ENCODE measurements at places on chromosomes 3 and 15.

GRCh38 chr3:33636125-33636850 is 81.8 kb downstream of the CLASP2 start:
- no peak for DNase-seq

GRCh38 chr15:48940508-48940907 is 23.2 kb downstream of the SHC4 start:
- DNase-seq: no peak

GRCh38 chr3:134364061-134364935 is 9.9 kb downstream of the AMOTL2 start:
- no peak for DNase-seq

DNA sequence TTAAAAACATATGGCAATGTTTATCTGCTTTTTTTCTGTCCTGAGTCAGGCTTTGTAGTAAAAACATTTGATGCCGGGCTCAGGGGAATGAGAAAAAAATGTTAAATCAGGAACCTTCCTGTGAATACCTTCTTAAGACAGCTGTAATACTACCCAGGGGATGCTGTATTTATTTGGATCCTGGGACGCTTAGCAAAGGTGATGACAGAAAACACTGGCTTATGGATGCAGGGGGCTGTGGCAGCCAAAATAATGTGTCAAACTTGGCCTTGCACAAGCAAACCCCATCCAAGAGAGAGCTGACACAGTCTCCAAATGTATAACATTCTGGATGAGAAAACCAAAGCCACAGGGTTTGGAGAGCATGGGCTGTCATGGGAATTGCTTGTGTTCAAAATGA is 438.2 kb upstream of the PROK2 start:
- no peak for DNase-seq

DNA sequence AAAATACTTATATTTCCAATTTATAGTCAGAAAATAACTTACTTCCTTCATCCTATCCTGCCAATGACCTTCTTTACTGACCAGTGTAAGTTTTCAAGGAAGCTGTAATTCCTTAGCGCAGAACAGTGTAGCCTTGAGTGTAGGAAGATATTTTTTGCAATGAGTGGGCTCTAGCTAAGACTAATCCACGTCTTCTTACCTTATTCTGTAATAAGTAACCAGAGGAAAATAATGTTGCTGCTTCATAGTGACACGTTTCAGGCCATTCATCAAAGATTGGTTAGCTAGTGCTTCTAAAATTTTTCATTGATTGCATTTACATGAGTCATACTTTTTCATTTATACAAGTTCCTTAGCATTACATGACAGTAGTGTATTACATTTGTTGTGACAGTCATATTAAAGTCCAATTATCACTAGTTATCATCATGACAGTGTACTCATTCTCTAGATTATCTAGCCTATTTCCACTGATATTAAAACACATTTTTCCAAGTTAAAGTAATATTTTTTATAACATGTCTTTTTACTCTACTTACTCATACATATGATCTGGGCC is 403.8 kb upstream of the EPHA3 start:
- DNase-seq: no peak

DNA sequence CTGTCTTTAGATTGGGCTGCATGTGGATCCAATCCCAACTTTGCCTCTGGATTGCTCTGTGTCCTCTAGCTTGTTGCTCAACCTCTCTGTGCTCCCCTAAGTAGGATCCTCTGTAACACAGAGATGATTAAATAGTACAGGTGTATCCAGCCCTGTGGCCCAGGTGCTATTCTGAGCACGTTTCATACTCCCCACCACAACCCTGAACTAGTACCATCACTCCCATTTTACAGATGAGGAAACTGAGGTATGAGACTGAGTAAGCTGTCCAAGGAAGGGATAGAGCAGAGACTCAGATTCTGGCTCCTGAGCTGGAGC is 7.2 kb downstream of the ISG20 start:
- no peak for DNase-seq

DNA sequence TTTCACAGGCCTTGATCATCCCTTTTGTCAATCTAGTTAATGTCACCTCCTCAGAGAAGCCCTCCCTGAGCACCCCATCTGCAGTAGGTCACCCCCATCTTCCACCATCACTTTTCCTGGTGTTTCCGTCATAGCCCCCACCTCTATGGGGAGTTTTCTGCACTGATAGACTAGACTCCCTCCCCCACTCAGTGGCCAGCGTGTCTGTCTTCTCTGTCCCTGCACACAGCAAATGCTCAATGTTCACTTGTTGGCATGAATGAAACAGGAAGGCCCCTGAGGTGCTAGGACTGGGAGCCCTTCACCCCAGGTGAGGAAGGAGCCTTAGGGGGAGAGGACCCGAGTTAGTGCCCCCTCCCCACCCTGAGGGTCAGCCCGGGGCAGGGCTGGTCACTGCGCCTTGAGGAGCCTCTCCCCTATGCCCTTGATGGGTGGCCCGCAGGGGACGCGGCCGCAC is 15.8 kb upstream of the FANCD2 start:
- DNase-seq: no peak

DNA sequence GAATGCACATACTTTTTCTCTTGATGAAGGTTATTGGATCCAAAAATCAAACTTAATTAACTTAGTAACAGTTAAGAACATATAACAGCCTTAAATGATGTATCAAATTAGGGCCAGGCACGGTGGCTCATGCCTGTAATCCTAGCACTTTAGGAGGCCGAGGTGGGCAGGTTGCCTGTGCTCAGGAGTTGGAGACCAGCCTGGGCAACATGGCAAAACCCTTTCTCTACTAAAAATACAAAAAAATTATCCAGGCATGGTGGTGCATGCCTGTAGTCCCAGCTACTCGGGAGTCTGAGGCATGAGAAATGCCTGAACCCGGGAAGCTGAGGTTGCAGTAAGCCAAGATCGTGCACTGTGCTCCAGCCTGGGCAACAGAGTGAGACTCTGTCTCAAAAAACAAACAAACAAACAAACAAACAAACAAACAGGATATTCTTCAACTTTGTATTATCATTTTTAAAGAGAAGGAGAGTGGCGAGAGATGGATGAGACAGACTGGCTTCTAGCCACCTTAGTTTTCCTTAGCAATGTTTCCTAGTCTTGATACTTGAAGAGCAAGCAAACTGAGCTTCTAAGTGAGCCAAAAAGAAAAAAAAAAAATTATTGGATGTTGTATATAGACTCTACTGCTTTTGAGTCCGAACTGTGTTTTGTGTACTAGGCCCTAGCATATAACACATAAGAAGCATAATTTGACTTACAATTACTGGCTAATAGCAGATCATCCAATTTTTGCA is 13.8 kb downstream of the SPRED1 start:
- no peak for DNase-seq

GRCh38 chr3:34175636-34176176 is 377.3 kb downstream of the PDCD6IP start:
- no peak for DNase-seq

- no peak for DNase-seq
Observed at GRCh38 chr15:98823012-98823458, 174.7 kb downstream of the IGF1R start.

GRCh38 chr3:36803091-36803791 is 38.9 kb upstream of the DCLK3 start:
- DNase-seq: no peak

DNA sequence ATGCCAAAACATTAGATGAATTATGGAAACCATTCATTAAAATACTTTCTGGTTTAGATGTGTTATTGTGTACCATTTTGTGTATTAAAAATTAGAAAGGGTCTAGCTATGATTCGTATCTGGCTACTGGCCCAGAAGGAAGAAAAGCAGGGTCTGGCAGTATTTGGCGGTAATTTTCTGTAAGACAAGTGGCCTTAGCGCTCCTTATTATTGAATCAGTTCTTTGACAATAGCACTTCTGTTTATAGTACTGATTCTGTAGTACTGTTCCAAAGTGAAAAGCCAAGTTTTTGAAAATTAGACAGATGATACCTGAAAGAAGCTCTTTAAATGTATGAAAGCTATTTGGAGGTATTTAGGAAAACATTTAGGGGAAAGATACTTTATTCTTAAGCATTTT is 10.2 kb downstream of the GLCE start:
- DNase-seq: no peak

DNA sequence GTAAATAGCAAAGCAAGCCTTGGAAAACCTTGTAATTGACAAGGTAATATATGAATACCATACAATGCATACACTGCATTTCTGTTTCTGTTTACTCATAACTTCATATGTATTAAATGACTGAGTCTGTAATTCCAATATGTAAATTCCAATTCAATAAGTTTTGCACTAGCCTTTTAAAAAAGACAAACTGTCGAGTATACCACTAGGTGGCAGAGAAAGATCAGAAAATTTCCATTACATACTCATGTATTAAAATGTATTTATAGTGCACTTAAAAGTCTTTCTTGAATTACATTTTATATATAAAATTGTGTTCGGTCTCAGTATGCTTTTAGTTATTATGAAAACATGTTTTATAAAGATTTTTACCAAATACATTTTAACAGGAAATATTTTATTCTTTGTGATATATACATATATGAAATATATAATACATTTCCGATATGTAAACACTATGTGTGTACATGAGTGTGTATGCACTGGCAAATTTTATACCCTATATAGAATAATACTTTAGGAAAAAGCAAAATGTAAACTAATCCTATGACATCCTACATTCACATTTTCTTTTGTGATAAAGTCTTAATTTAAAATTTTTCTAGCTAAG is 216.8 kb downstream of the VGLL3 start:
- no peak for DNase-seq

- no peak for DNase-seq
Observed at GRCh38 chr3:72847282-72847681, 963 bp downstream of the SHQ1 start.

GRCh38 chr3:113070681-113071113 is 79.9 kb downstream of the GTPBP8 start:
- no peak for DNase-seq

DNA sequence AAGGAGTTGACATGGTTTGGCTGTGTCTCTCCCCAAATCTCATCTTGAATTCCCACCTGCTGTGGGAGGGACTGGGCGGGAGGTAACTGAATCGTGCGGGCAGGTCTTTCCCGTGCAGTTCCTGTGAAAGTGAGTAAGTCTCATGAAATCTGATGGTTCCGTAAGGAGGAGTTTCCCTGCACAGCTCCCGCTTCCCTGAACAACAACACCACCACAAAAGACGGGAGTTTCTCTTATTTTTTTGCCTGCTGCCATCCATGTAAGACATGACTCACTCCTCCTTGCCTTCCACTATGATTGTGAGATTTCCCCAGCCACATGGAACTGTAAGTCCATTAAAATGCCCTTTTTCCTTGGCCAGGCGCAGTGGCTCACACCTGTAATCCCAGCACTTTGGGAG is 22.7 kb downstream of the XXYLT1 start:
- DNase-seq: no peak

DNA sequence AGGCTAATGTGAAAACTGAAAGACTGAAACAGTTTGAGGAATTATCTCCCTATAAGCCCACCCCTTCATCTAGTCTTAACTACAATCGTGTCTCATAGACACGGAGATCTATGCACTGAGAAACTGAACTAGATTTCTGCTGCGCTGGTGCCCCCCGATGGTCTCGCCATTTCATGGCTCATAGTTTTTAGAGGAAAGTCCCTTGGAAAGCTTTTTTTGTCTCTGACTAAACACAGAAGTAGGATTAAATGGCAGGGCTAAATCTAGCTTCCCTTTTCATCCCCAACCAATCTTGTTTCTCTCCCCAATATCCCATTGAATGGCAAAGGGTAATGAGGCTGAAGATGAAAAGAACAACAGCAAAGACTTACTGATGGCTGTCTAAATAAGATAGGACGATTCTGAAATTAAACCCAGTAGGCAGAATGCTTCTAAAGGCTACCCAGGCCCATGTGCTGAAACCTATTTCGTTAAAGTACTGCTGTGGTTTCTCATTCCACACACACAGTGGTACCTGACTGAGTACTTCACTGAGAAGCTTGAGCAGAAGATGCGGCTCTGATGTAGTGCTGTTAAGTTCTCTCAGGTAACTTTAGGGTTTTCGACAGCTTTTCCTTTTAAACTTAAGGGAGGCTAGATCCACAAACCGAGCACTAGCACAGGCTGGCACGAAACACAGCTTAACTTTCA is 142.7 kb downstream of the GADL1 start:
- DNase-seq: no peak

DNA sequence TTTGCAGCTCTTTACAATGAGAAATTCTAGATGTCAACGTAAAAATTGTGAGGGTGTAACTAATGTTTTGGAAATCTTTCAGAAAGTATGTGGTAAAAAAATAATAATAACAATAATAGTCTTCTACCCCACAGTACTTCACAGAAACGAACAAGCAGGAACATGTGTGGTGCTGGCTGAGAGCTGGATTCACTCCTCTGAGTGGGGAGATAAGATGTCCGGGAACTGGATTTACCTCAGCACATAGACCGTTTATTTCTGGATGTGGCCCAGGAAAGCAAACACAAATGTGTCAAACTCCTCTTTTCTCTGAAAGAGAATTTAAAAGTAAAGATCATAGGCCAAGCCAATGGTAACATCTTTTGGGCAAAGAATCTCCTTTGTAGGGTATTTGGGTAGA is 103.4 kb downstream of the SLC49A4 start:
- DNase-seq: no peak

All from central memory CD8-positive, alpha-beta T cell (primary cell).